AG04449 (cell line): ENCODE measurements at places on chromosomes 16 and 17.
A peak's percentile ranks its signal among the peaks of the same experiment; 100 is the strongest.

GRCh38 chr16:68408428-68408827, 39.9 kb downstream of the SMPD3 start:
- no peak for DNase-seq

- no peak for DNase-seq
Observed at GRCh38 chr17:72733619-72734282, 358.7 kb downstream of the SLC39A11 start.

- DNase-seq: no peak
Observed at GRCh38 chr17:45346216-45347015, 29.6 kb upstream of the MAP3K14 start.

DNA sequence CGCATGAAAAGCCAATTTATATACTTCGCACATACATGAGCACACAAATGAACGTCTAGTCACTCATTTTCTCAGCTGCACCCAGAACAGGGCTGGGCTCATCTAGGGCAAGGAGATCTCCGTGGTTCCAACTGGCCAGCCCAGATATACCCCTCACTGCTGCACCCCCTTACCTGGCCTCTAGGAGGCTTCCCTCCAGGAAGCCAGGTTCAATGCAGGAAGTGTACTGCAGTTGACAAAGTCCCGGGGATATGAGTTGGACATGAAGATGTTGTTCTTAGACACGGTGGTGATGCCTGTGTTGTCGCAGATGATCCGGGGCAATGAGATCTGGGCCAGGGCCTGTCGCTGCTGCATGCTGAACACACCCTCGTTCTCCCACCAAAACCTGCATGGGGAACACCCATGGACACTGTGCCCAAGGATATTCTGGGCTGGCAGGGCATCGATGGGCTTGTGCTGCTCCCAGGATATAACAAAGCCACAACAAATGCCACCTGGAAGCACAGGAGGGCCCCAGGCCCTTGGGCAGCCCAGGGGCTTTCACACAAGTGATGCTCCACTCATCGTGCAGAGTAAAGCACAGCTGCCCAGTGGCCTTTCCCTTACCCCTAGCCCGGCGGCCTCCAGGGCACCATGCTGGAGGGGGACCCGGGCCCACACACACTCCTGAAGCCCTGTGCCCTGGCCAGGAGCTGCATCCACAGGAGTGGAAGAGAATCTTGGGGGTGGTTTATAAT, 10.1 kb downstream of the MPO start:
- no peak for DNase-seq

- no peak for DNase-seq
Observed at GRCh38 chr17:81576621-81577277, 24.6 kb upstream of the FAAP100 start.

GRCh38 chr16:17508303-17508702, 37.5 kb upstream of the XYLT1 start:
- DNase-seq: no peak

GRCh38 chr16:88512728-88513696, 57.2 kb upstream of the ZC3H18 start:
- DNase-seq: no peak

DNA sequence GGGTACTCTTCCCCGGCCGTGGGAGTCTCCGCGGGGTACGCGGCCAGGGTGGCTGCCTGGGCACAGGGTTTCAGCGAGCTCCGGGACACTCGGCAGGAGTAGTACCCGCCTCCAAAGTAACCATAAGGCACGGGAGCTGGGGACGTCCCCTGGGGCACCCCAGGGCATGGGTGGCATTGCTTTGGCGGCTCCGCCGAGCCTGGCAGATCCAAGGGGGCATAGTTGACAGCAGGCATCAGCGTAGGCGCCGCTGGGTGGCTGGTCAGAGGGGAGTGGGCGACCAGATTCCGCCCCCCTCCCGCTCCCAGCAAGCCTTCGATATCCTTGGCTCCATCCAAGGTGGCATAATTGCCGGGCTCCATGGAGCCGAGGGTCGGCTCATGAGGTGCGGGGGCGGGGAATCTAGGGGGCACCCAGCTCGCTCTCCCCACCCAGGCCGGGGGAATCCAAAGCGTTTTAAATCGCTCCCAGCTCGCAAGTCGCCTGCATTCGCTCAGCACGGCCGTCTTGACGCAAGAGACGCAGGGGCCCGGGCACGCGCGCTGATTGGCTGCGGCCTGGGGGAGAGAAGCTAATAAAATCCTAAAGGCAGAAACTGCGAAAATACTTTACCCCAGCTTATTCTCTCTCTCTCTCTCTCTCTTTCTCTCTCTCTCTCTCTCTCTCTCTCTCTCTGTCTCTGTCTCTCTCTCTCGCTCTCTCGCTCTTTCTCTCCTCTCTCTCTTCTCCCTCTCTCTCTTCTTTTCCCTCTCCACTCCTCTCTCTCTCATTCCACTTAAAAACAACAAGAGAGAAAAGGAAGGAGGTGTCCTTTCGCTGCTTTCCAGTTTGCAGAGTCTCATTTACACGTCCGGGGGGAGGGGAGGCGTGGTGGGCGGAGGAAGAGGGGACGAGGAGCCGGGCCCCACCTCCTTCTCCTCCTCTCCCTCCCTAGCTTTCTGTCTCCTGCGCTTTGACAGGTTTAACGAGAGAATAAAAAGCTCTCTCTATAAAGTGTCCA, at the start of gene HOXB13:
Gene HOXB13 (minus strand): TSS at position 519 of the 1,000 bp plus-strand sequence. CDS start 157 bp downstream, at position 362.
- no peak for DNase-seq

DNA sequence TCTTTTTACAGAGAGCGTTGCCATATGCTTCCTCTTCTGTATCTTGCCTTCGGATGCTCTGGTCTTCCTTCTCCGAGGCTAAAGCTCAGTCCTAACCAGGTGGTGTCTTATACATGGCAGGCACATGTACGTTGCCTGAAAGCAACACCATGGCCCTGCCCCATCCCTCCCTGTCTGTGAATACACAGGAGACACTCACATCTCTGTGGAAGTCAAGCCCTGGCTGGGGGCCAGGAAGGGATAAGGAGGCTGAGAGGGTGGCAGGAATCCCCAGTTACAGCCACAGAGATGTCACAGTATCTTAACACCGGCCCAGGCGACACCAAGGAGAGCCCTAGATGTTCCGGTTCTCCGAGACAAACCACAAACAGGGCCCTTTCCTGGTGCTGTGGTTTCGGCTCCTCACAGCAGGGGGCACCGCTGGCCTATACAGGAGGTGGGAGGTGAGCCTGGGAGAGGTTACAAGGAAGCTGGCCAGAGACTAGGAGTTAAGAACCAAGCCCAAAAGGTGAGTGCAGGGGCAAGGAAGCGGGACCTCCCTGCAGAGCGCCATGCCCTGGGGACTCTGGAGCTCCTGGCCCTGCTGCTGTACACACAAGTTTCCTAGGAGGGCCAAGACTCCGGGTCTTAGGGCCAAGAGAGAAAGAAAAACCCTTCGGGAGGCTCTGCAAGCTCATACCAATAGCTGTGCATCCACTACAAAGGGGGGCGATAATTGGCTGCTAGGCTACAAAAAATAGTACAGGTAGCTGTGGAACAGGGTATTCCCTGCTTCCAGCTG, 41.7 kb downstream of the SRL start:
- DNase-seq: no peak

DNA sequence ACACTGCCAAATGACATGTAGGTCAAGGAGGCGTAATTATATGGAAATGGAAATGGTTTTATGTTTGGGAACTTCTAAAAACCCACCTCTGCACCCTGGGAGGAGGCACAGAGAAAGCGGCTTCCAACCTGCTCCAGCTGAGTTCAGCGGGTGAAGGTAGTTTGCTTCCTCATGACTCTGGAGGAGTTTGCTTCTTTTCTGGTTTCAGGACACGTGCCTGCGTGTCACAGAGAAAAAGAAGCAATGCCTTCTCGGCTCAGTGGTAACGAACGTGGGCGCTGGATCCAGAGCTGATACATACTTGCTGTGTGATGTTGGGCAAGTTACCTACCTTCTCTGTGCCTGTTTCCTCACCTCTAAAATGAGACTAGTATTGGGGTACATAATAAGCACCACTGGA, 22.1 kb downstream of the GPR139 start:
- DNase-seq: no peak

DNA sequence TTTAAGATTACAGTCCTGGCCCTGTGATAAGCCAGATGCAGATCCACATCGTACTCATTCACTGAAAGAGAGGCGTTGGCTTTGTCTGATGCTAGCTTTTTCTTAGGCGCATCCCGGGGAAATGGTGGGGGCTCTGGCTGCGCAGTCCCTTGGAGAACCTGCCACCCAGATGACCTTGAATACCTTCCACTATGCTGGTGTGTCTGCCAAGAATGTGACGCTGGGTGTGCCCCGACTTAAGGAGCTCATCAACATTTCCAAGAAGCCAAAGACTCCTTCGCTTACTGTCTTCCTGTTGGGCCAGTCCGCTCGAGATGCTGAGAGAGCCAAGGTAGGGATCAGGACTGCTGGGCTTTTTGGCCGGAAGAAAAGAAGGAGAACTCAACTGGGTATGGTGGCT, 24.0 kb downstream of the POLR2A start:
- DNase-seq: no peak

DNA sequence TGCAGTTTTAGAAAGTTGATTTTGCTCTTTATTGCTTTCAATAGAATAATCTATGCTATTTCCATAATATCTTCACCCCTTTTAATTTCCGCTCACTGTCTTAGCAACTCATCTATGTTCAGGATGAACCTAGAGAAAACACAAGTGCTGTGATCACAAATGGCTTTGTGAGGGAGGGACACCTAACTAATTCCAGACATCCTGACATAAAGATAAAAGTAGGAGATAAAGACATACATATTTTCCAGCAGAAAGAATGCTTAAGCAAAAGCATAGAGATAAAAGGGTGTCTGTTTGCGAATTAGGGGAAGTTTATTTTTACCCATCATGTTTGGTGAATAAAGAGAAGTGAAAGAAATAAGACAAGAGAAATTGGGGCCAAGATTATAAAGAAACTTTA, 254.2 kb downstream of the KCNJ2 start:
- no peak for DNase-seq

DNA sequence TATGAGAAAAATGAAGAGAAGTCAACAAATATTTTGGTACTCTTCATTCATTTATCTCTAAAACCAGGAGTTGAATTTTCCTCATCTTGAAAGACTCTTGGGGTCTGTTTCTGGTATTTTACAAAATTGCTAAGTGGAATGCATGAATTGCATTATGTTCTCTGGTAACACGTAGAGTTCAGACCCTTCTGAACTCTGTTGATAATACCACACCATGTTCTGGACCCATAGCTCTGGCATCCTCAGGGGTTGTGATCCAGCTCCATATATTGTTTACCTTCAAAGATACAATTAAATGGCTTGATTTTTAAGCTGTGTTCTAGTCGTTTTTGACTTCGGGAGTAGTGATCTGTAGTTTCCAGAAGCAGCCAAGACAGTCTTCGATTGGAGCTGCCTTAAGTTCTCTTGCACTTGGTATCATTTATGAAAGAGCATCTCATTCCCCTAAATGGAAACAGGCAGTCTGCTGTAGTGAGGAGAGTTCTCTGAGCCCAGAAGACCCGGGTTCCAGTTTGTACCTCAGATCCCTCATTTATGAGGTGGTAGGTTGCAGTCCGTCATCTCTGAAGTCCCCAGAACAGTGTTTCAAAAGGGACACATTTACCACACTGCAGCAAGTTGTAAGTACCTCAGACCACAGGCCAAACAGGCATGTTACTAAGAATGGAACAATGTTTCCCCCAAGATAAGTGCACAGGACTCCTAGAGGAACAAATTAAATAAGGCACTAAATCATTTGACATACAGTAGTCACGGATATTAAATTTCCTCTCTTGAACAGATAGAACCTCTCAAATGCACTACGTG, 9.6 kb downstream of the PSMD7 start:
- DNase-seq: no peak

DNA sequence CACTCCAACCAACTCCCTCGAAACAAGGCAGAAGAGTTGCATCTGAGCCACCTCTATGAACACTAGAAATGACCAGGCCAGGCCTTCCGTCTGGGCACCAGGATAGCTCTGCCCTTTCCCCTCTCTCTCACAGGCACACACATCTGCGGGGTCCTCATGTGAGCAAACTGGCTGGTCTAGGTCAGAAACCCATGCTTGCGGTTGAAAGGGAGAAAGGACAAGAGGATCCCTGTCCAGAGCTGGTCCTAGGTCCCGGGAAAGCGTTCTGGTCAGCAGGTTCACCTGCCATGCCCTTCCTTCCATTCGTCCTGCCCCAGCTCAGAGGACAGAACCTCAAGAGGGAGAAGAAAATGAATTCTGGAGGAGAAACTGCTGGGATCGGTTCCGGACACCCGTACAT, 2.7 kb downstream of the MNT start:
- no peak for DNase-seq

DNA sequence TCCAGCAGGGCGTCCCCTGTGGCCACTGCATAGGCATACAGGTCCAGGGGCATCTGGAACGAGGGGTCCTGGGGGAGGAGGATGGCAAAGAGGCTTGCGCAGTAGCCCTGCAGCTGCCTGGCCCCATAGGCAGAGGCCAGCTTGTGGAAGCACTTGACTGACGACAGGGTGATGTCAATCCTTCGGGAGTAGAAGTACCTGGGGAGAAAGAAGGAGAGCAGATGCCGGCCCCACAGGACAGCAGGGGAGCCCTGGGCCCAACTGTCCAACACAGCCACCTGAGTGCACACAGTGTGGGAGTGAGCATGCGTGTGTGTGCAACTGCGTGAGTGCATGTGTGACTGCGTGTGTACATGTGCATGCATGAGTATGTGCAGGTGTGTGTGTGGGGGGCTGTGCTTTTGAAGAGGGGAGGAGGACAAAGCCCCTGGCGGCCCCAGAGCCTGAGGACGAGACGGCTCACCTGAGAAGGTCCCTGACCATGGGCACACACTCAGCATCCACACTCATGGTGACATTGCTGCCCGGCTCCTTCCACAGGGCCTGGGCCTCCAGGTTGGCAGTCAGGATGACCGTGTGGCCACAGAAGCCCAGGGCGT, 7.1 kb downstream of the LGALS3BP start:
- no peak for DNase-seq

DNA sequence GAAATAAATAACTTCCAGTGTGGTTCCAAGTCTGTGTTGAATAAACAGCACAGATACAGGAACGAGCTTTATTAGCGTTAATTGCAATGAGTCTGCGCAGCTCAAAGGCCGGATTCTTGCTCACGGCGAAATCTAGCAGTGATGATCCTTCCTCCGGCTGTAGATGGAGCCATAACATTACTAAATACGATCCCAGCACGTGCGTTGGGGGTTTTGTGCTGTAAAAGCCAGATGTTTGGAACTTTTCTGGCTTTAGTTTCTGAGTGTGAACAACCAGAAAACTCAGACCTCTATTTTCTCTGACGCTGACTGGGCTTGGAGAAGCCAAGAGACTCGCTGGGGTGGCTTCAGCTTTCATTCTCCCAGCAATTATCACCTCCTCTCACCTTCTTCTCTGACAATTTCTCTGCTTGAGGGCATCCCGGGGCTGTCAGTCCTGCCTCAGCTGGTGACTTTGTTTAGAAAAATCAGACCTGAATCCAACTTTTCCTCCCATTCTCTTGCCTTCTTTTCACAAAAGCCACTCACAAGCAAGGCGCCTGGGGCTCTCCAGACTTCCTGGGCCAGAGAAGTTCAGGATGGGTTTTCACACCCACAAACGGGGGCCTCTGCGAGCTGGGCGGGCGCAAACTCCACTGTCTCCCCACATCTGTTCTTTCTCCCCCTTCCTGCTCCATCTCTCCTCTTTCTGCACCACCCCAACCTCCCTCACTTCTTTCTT, 47.1 kb upstream of the AKTIP start:
- peak; percentile 51 for DNase-seq

- DNase-seq: no peak
Observed at GRCh38 chr17:81866440-81867169, 4.5 kb downstream of the ARHGDIA start.

- DNase-seq: no peak
Observed at GRCh38 chr17:7824021-7824924, 9.7 kb upstream of the KDM6B start.
